ENCODE measurements at places on chromosomes 6 and 20. TPM values are rescaled to one million over a fixed set of nuclear protein-coding genes. Genes with fewer than 3 reads are reported as not detected.

The XKR7 gene
- total RNA-seq, result not detected

The CDKAL1 gene
- 20.4 TPM for total RNA-seq

The DAAM2 gene
- 13.6 TPM for total RNA-seq

The MDFI gene
- total RNA-seq, result 24.4 TPM

The SOX18 gene
- total RNA-seq, result 6.8 TPM

The HSPA12B gene
- 13.8 TPM for total RNA-seq

The GNRH2 gene
- 0.78 TPM for total RNA-seq

The FKBP1C gene
- total RNA-seq, result 1.0 TPM

DNA sequence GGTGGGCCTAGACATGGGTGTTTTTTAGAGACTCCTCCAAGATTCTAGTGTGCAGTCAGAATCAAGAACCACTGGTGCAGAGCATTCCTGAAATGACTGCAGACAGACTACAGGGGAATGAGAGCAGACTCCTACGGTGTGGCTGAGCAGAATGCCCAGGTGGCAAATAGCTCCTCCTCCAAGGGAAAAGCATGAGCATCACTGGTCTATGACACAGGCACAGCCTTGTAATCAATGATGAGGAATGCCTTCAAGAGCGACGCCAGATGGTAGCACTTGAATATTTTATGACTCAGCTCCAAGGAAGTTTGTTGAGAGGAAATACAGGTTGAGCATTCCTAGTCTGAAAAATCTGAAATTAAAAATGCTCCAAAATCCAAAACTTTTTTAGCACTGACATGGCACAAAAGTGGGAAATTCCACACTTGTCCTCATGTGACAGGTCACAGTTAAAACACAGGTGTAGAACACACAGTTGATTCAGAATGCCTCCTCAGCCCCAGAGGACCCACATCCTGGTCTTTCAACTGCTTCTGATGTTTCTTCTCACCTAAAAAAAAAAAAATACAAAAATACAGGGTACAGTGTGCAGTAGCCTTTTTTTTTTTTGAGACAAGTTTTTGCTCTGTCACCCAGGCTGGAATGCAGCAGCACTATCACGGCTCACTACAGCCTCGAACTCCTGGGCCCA is 10.6 kb upstream of the FAM8A1 start:
- no peak for DNase-seq

- DNase-seq, result no peak
These were observed 261.6 kb upstream of the FERMT1 start for GRCh38 chr20:6384380-6384779.

DNA sequence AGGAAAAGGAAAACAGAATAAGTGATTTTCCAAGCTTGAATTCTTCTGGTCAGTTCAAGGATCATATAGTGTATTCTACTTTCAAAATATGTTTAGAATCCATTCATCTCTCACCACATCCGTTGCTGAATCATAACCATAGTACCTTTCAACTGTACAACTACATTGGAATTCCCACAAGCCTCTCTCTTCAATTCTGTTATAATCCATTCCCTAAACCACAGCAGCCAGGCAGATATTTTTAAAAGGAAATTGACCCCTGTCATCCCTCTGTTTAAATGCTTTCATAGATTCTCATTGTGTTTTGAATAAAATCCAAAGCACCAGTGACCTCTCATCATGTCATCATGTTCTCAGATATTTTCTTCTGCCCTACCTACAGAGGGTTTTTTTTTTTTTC is 412.7 kb downstream of the GRIK2 start:
- DNase-seq, result no peak

DNA sequence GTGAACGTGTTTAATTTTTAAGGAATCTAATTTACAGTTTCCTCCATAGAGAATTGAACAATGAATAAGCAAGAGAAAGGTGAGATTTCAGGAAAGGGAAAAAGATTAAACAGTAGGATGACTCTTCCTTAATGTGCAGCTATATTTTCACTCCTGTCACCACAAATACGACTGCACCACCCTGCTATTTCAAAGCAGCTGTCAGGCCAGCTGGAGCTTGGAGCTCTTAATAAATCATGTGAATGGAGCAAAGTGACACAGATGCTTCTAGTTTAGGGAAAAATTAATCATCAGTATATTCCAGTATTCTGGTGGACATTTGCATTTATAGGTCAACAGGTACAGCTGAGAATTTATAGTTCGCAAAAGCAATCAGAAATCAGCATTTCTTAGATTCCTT is 56.5 kb upstream of the PKIB start:
- DNase-seq, result no peak

DNA sequence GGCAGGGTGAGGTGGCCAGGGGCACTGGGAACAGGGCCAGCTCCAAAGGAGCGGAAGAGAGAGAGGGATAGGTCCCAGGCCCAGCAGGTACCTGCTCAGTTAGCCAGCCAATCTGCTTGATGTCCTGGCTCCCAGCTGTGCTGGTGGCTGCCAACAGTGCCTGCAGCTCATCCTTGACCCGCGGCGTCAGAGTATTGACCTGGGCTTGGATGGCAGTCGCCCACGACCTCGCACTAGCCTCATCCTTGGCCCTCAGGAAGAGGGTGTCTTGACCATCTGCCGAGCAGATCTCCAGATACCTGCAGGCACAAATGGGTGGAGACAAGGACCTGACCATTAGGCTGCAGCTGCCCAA is 11.1 kb upstream of the CDK5RAP1 start:
- no peak for DNase-seq

DNA sequence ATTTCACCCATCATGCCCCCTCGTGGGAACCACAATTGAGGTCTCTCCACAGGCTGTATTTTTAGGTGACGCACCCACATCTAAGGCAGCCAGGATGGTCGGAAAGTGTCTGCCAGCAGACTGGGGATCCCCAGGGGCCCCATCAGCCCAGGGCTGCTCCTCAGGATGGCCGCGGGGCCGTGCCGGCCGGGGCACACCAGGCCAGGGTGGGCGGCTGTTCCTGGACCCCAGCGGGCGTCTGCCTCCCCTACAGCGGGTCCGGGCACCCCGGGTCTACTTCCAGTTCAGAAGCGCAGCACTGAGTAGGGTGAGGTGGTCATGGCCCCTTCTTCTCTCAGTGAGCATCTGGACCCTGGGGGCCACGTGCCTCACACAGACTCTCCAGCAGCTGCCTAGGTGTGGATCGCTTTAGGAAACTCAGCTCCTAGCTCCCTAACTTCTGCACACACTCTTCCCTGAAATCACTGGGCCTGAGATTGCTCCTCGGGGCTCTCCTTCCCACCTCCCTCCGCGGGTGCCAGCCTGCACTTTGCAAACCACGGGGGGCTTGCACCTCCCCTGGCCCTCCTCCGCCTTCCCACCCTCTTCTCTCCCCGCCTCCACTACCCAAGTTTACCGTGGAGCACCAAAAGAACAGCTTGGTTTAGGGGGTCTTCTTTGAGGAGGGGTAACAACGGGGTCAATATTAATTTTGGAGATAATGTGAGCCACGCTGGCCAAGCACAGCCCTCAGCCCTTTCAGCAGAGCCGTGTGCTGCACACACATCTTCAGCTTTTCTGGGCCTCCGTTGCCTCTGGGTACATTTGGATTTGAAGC is 14.2 kb upstream of the FOXC1 start:
- no peak for DNase-seq

Data from ovary (tissue), 10 donors.